ENCODE measurements at places on chromosomes 4 and X.
A peak's percentile ranks its signal among the peaks of the same experiment; 100 is the strongest.

DNA sequence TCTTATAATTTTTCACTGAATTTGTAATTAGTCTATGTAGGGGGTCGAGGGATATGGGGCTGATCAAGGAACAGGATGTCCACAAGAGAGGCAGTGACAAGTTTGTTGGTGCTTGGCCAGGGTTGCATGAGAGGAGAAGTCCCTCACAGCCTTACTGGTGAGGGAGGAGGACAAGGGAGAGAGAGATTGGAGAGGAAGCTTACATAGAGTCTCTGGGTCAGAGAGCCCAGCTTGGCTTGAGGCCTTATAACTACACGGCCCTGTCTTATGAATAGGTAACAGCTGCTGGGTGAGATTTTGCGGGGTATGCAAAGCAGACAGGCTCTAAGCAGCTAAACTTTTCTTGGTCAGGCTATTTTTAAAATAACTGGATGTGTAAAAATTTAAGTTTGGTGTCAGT, 37.9 kb upstream of the OTUD4 start:
- DNase-seq: no peak

DNA sequence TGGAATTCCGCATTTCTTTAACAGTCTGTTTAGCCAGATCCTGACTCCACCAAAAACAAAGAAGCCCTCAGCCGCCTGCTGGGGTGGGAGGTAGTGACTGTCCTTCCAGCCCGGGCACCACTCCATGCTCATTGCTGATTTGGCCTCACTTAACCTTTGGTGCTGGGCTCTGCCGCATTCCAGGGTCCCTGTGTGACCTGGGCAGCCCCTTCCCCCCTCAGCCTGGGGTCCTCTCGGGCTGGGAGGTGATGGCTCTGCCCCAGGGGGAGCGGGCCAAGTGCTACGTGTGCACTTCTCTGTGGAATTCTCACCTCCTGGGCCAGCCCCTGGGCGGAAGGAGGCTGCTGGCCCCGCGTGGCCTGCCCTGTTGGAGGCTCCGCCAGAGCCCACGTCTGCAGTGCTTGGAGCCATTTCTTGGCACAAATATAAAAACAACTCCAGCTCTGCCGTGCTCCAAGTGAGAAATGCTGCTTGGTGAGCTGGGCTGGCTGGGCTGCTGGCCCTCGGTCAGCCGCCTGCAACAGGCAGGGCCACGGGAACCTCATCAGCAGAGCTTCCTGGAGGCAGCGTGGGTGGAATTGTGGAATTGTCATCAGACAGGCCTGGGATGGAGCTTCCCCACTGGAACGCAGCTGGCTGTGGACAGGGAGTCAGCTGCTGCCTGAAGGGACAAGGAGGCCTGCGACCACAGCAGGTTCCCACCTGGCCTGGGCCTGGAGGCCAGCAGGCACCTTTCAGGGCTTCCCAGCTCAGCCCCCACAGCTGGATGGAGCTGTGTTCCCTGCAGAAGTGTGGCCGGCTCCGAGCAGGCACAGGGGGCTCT, 66.0 kb downstream of the TRMT44 start:
- peak; percentile 65 for DNase-seq

DNA sequence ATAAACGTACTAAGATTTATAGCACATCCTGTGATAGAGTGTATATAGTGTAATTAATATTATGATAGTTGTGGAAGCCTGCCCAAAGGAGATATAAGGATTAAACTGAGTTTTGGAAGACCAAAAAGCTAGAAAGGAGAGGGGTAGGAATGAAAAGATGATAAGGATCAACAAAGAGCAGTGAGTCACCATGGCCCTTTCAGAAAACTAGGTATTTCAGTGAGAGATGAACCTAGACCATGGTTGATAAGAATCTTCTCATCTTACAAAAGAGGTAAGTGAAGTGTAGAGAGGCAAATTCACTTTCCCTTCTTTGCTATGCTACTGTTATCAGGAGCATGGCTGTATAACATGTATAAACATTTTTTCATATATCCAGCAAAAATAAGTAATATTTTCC, 133.8 kb upstream of the PLAC1 start:
- DNase-seq: no peak

GRCh38 chr4:151569650-151570049, 160.7 kb downstream of the FHIP1A start:
- DNase-seq: no peak

DNA sequence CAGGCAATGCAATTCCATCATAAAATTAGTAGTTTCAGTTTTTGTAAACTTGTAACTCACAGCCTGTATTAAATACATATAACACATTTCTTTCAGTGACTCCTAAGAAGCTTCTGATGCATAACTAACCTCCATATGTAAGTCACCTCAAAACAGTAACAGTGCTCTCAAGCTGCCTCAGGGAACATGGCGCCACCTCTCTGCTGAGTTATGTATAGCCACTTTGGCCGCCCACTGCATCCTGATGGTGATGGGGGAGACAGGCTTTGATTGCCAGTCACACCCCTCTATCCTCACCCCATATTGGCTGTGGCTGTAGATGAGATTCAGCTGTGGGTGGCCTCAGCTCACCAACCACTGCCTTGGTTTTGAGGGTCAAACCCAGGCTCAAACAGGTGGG, 54.3 kb downstream of the LRBA start:
- no peak for DNase-seq

DNA sequence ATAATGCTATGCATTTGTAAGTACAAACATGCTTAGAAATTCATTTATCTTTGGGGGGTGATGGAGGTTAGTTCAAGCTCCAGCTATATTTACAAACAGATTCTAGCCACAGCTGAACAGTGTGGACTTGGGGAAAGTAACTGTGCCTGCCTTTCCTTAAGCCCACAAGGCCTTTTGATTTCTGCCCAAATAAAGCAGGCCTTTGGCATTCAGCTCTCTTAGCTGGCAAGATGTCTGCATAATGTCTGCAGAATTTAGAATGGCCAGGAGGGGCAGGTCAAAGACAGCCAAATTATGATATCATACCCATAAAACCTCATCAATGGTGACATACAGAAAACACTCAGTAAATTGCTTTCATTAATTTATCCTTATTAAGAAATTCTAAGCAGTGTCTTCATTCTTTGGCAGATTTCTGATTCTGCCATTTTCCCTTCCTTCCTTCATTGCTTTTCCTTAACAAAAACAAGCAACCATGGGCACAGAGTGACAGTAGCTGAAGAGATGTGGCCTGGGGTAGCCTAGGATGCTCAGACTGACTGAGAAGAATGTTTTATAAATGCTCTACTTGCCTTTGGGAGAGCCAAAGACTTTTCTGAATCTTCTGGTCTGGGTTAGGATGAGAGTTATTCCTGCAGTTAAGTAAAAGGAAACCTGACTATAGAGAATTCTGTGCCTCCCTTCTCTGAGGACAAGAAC, 538.7 kb upstream of the NR3C2 start:
- no peak for DNase-seq

GRCh38 chr4:113692809-113693411, 68.6 kb downstream of the CAMK2D start:
- no peak for DNase-seq

DNA sequence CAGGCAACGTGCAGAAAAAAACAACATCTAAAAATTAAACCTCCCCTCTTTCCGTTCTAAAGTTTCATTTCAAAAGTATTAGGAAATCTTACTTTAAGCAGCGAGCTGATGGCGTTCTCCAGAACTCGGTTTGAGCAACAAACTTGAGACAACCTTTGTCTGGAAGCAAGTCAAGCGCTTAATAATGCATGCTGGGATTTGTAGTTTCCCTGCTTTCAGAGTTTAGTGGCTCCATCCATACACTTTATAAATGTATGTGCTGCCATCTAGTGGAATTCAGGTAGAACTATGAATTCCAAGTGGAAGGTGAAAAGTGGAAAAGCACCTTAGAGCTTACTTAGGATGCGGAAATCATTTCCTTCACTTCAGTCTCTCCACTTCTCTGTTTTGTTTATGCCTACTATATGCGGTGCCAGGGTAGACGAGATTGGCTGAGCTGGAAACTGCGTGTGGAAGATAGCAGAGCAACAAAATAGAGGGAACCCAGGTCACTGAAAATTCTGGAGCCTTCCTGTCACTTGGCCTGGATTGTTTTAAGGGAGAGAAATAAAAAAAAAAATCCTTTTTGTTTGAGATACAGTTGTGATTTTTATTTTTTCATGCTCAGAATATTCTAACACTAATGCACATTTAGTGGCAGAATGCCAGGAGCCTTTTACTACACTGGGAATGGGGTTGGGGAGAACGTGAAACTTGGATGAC, at the start of gene BDH2:
Gene BDH2, minus strand, starts transcription at position 144 of the 702 bp plus-strand sequence. CDS start 3,580 bp downstream, outside the sequence.
- DNase-seq: peak; percentile 78

- no peak for DNase-seq
Measured at GRCh38 chr4:10589799-10590198, 94.8 kb downstream of the CLNK start.

DNA sequence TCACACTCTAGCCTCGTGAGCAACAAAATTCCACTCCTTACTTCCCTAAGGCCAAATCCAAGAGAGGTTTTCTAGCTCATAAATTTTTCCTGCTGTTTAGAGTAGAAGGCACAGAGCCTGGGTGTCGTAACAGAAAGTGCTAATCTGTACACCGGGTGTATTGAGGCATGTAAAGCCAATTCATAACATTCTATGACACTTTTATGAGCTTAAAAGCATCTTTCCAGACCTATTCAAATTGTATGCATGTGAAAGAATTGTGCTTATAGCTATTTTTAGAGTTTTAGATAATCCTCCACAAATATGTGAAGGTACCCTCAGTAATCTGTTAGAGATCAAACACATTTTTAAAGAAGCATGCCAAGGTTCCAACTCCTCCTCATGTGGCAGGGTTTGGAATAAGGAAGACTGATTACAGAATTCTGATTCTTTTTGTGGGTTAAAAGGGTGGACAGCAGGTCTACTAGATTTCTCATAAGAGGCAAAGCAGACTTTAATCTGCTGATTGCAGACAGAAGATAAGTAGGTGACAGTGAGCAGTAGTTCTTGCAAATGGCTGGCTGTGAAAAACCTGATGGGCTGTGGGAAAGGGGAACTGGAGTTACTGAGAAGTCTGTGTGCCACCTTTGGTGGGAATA, 25.5 kb upstream of the LRCH2 start:
- DNase-seq: no peak

- no peak for DNase-seq
Measured at GRCh38 chr4:122739174-122739573, 6.7 kb downstream of the BBS12 start.

DNA sequence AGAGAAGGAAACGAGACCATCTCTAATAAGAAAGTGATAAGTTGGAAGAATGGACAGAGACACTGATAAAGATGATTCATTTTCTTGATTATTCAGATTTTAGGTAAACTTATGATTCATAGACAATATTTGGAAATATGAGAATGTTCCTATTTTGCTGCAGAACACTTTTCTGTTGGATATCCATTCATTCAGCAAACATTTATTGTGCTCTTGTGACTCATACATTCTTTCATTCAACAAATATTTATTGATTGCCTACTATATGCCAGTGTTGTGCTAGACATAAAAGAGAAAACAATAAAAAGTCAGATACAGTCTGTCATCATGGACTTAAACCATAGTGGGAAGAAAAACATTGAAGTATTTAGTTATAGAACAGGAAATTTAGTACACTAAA, 1232.0 kb downstream of the STIM2 start:
- no peak for DNase-seq

- DNase-seq: no peak
Measured at GRCh38 chr4:166092797-166093290, 219.8 kb downstream of the TLL1 start.

GRCh38 chr4:138405934-138406567, 163.9 kb upstream of the SLC7A11 start:
- no peak for DNase-seq

DNA sequence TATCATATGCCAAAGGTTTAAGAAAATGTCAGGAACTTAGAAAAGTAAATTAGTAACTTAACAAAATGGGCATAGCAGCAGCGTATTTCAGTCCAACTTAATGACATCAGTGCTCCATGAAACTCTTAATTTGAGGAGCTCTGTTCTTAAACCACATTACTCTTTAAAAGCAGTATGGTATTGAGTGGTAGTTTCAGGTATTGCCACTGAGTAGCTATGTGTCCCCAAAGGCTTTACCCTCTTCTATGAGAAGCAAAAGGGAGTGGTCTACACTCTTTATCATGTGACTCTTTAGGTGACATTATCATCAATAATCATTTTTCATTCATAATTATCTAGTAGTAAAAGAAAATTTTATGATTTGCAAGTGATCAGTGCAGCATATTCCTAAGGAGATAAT, 158.3 kb downstream of the STIM2 start:
- no peak for DNase-seq

DNA sequence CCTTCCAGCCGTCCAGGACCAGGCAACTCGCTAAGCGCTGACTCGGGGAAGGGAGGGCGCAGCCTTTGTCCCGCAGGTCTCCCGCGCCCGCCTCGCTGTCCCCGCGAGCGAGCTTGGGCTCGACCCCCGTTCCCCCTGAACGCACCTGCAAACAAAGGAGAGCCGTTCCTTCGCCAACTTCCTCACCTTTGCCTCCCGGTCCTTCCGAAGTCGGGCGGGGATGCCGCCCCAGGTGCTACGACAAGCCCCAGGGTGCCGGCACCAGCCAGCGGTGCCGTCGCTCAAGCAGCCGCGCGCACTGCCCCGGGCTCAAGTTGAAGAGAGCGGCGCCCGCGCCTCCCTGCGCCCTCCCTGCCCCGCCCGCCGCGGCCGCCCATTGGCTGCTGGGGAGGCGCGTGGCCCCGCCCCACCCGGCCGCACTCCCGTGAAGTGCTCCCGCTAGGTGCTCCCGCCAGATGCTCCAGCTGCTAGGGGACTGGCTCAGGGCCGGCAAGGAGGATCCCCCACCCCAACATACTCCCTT, 107.1 kb downstream of the NSUN7 start:
- DNase-seq: peak; percentile 58

DNA sequence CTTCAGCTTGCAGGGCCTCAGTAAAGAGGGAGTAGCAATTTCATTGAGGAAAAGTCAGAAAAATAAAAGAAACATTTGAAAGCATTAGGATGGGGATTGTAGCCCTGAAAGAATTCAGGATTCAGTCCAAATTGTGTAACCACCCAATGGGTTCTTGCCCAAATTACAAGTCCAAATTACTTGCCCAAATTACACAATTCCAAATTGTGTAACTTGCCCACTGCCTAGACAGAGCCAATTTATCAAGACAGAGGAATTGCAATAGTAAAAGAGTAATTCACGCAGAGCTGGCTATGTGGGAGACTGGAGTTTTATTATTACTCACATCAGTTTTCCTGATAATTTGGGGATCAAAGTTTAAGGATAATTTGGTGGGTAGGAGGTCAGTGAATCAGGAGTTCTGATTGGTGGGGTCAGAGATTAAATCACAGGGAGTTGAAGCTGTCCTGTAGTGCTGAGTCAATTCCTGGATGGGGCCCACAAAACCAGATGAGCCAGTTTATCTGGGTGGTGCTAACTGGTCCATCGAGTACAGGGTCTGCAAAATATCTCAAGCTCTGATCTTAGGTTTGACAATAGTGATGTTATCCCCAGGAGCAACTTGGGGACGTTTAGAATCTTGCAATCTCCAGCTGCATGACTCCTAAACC, 18.1 kb upstream of the PAGE5 start:
- DNase-seq: no peak

GRCh38 chr4:139419388-139419914, 34.5 kb upstream of the RAB33B start:
- peak; percentile 74 for DNase-seq

- no peak for DNase-seq
Measured at GRCh38 chr4:14399848-14400247, 602.4 kb upstream of the CPEB2 start.

GRCh38 chr4:129095811-129096454, at the start of gene C4orf33:
Gene C4orf33 (plus strand): TSS chr4:129096152. CDS start chr4:129102611, 6,459 bp downstream.
- DNase-seq: peak; percentile 63

Data from uterus (tissue), 4 donors.